ENCODE measurements at places on chromosomes 16 and 17.

DNA sequence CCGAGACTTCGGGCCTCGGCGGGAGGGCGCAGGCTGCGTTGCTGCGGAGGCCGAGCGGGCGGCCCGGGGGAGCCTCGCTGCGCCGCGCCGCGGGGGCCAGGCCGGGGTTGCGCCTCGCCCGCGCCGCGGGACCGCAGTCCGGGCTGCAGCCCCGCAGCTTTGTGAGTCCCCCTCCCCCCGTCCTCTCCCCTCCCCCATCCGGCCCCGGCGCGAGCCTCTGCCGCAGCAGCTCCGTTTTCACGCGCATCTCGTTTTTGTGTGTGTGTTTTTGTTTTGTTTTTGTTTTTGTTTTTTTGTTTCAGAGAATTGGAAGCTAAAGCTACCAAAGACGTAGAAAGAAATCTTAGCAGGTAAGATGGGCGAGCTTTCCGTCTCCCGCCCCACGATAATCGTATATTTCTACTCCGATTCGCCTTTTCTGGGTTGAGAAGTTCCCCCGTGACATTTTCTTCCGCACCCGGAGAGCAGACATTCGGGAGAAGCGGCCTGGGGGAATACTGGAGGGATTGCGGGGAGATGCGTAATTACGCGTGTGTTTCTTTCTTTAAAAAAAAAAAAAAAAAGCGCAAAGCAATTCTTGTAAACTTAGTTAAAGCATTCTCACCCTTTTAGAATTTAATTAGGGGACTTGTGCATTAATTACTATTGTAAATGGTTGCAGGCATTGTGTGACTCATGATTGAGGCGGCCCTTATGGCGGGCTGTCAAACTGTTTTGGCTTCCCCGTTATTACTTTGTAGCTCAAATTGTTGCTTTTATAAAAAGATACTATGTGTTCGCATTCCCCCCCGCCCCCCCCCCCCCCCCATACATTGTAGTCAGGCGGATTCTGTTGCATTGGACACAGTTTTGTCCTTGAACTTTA is 732 bp downstream of the TNRC6A start:
- no peak for DNase-seq

- peak; percentile 90 for DNase-seq
Observed at GRCh38 chr16:88533932-88534637, 36.1 kb upstream of the ZC3H18 start.

- DNase-seq, result peak; percentile 67
Observed at GRCh38 chr17:47695429-47696376, 1.7 kb downstream of the TBKBP1 start.

- DNase-seq, result no peak
Observed at GRCh38 chr16:15604460-15605440, 38.2 kb downstream of the MARF1 start.
